ENCODE measurements at places on chromosomes 6 and 20. TPM values are rescaled to one million over a fixed set of nuclear protein-coding genes. Genes with fewer than 3 reads are reported as not detected.

Gene PGC
- not detected for total RNA-seq

Gene RSPH3
- 3.3 TPM for total RNA-seq

Gene MYL9
- 9.8 TPM for total RNA-seq

Gene C6orf163
- 0.72 TPM for total RNA-seq

Gene COL11A2
- 0.79 TPM for total RNA-seq

Gene TAP2
- 25.0 TPM for total RNA-seq

Gene HLA-DQA2
- total RNA-seq: not detected

Gene TP53TG5
- total RNA-seq: not detected

All from A172 (cell line).